Activated naive CD4-positive, alpha-beta T cell treated with anti-CD3 and anti-CD28 coated beads for 36 hours (primary cell): ENCODE measurements at places on chromosomes 7 and 10.
A peak's percentile ranks its signal among the peaks of the same experiment; 100 is the strongest.

DNA sequence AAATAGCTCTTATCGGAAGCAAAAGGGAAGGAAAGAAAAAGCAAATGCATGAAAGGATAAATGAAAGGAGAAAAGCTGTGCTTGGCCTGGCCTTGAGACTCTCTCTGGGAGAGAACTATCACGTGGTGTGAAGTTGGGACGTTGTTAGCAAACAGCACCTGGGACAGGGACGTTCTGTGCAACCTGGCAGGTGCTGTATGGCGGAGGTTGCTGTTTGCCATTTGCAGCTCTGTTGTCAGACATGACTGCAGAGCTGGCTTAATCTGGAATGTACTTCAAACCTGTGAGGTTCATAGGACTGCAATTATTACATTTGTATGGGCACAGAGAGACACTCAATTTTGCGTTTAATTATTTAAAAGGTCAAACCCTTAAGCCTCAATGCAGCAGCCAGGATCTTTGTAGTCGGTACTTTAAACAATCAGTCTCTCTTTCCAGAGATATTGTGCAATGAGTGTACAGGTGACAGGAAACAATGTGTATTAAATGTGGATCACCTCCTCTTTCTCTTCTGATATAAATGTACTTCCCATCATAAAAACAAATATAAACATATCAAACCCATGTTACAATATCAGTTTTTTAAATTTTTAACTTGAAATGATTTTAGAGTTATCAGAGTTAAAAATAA is 800.5 kb upstream of the KCND2 start:
- no peaks in the 10 kb centered on the region for H3K27me3 ChIP-seq
- H3K4me3 ChIP-seq: no peak overlapping the region
- no peaks in the 10 kb centered on the region for H3K4me1 ChIP-seq
- no peaks in the 10 kb centered on the region for H3K36me3 ChIP-seq
- DNase-seq: no peak

GRCh38 chr10:98240524-98240923 is 27.5 kb downstream of the LOXL4 start:
- DNase-seq: no peak
- H3K4me1 ChIP-seq: no peaks in the 10 kb centered on the region
- H3K27me3 ChIP-seq: no peaks in the 10 kb centered on the region
- peaks cover 20% of the 10 kb centered on the region for H3K36me3 ChIP-seq
- no peak overlapping the region for H3K27ac ChIP-seq
- H3K4me3 ChIP-seq: no peak overlapping the region

- H3K36me3 ChIP-seq: no peaks in the 10 kb centered on the region
- H3K27me3 ChIP-seq: peaks cover 5% of the 10 kb centered on the region
- no peak for DNase-seq
- H3K27ac ChIP-seq: no peak overlapping the region
Measured at GRCh38 chr10:117622471-117623184, 80.1 kb downstream of the EMX2 start.

DNA sequence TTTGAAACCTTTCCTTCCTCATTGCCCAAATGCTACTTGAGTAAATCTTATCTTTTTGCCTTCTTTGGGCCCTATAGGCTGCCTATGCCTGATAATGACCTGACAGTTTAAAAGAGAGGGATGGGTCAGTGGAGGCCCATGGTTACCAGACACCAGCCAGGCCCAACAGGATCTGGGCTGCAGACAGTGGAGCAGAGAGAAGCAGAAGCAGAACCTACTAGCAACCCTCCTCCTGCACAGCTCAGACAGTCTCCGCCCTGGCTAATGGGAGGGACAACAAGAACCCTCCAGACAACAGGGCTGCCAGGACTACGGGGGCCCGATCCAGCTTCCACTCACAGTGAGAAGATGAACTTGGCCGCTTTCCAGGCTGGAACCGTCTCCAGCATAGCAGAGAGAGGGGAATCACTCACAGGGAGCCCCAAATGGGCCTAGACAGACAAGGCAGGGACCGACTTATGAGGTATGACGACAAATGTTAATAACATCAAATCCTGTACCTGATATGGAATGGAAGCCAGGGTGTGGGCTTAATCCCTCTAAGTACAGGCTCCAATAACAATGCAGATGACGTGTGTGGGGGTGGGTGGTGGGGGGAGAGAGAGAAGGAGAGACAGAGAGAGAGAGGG is 31.7 kb upstream of the DGKI start:
- peaks cover 14% of the 10 kb centered on the region for H3K4me1 ChIP-seq
- DNase-seq: no peak
- no peak overlapping the region for H3K27ac ChIP-seq
- H3K36me3 ChIP-seq: peaks cover 46% of the 10 kb centered on the region
- no peak overlapping the region for H3K4me3 ChIP-seq
- no peaks in the 10 kb centered on the region for H3K27me3 ChIP-seq

- H3K4me1 ChIP-seq: peaks cover 2% of the 10 kb centered on the region
- no peak overlapping the region for H3K4me3 ChIP-seq
- peaks cover 1% of the 10 kb centered on the region for H3K36me3 ChIP-seq
- H3K27me3 ChIP-seq: no peaks in the 10 kb centered on the region
- no peak overlapping the region for H3K27ac ChIP-seq
Measured at GRCh38 chr7:116970238-116970910, 17.1 kb downstream of the ST7 start.

- H3K4me1 ChIP-seq: no peaks in the 10 kb centered on the region
- no peak overlapping the region for H3K4me3 ChIP-seq
- no peaks in the 10 kb centered on the region for H3K36me3 ChIP-seq
- no peak for DNase-seq
- no peaks in the 10 kb centered on the region for H3K27me3 ChIP-seq
Measured at GRCh38 chr7:14521183-14521582, 381.4 kb downstream of the DGKB start.

GRCh38 chr10:2790396-2791188 is 276.8 kb upstream of the PFKP start:
- no peaks in the 10 kb centered on the region for H3K4me1 ChIP-seq
- no peak for DNase-seq
- no peak overlapping the region for H3K27ac ChIP-seq
- no peak overlapping the region for H3K4me3 ChIP-seq

DNA sequence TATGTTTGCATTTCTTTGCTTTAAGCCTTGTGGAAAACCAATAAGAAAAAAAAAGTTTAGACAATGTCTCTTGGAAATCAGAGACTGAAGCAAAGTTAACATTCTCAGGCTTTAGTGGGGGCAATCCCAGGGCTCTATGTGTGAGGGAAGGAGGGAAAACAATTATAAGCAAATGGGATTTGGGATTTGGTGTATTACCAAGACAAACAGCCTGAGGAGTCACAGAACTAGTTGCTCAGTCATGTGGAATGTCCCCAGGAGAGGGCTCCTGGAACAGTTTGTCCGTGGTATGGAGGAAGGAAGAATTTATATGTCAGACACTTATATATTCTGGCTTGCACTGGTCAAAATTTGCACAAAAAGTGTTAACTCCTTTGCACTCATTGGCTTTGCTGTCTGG is 562.9 kb upstream of the TPK1 start:
- no peaks in the 10 kb centered on the region for H3K27me3 ChIP-seq
- DNase-seq: no peak
- no peaks in the 10 kb centered on the region for H3K36me3 ChIP-seq
- H3K4me3 ChIP-seq: no peak overlapping the region
- H3K27ac ChIP-seq: no peak overlapping the region

- peaks cover 18% of the 10 kb centered on the region for H3K27me3 ChIP-seq
- DNase-seq: no peak
- H3K27ac ChIP-seq: no peak overlapping the region
- no peaks in the 10 kb centered on the region for H3K36me3 ChIP-seq
- H3K4me3 ChIP-seq: no peak overlapping the region
Measured at GRCh38 chr10:33501161-33501560, 166.7 kb upstream of the NRP1 start.

DNA sequence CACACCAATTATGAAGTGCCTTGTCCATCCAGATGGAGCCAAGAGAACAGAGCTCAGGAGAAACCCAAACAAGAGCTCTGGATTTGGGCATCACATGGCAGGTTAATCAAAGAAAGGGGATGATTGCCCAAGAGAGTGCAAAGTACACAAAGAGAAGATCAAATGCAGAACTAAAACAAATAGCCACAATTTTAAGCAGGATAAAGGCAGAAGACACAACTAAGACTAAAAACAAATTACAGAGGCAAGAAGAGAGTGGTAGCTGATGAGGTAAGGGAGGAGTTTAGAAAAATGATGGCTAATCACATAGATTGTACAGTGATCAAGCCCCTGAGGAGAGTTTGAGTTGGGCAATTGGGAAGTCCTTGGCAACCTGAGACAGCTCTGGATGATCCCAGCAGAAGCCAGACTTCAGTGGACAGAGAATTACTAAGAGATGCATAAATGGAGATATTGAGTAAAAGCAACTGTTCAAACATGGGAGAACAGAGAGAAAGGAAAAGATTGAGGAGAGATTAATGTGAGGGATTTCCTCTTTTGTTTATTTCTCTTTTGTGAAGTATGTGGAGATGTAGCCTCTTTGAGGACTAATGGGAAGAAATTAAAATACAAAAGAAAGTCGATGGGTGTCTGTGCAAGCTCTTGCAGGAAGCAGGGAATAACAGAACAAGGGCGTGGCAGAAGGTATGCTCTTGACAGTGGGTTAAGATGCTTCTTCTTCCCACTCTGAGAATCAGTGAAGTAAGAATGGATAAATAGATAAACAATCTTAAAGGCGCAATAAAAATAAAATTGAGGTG is 101.9 kb downstream of the LRRN3 start:
- H3K27me3 ChIP-seq: no peaks in the 10 kb centered on the region
- DNase-seq: no peak
- no peaks in the 10 kb centered on the region for H3K4me1 ChIP-seq
- H3K36me3 ChIP-seq: peaks cover 5% of the 10 kb centered on the region
- no peak overlapping the region for H3K27ac ChIP-seq
- H3K4me3 ChIP-seq: no peak overlapping the region

- H3K36me3 ChIP-seq: peaks cover 9% of the 10 kb centered on the region
- DNase-seq: peak; percentile 93
- no peak overlapping the region for H3K4me3 ChIP-seq
- H3K27ac ChIP-seq: no peak overlapping the region
- no peaks in the 10 kb centered on the region for H3K27me3 ChIP-seq
Measured at GRCh38 chr10:11164803-11165590, 147.3 kb downstream of the CELF2 start.

- H3K4me1 ChIP-seq: no peaks in the 10 kb centered on the region
- no peak overlapping the region for H3K4me3 ChIP-seq
- no peak for DNase-seq
- peaks cover 22% of the 10 kb centered on the region for H3K27me3 ChIP-seq
- no peaks in the 10 kb centered on the region for H3K36me3 ChIP-seq
Measured at GRCh38 chr10:69848454-69848853, 46.7 kb downstream of the COL13A1 start.

DNA sequence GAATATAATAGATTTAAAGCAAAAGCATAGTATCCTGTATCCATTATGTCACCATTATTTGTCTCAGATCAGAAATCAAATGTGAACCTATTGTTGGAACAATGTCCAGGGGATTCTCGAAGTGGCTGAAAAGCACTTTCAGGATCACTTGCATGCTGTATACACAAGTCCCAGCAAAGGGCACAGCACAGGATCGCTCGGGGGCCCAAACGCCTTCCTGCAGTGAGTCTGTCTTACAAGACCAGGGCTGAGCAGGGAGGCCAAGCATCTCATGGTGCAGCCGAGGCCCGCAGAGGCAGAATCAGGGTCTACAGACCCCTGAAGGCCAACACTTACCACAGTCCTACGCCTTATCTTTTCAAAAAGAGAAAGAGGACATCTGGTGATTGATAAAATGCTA is 92.3 kb downstream of the TNS3 start:
- H3K27me3 ChIP-seq: peaks cover 6% of the 10 kb centered on the region
- H3K27ac ChIP-seq: no peak overlapping the region
- H3K36me3 ChIP-seq: no peaks in the 10 kb centered on the region

DNA sequence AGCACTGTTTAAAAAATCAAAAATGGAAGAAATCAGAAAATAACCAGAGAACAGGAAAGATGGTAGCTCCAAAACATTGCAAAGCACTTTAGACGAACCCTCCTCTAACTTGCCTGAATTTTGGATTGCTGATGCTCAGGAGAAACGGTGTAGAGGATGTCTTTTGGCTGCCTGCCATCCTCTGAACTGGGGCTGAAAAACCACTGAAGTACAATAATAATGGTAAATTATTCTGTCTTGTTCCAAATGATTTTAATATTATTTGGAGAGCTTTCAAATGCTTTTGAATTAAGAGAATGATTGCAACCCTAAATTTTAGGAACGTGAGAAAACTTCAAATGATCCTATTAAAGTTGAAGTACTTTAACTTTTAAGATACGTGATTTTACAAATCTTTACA is 167.3 kb upstream of the SLC13A1 start:
- no peaks in the 10 kb centered on the region for H3K36me3 ChIP-seq
- no peaks in the 10 kb centered on the region for H3K27me3 ChIP-seq
- no peak for DNase-seq
- no peaks in the 10 kb centered on the region for H3K4me1 ChIP-seq
- H3K27ac ChIP-seq: no peak overlapping the region
- H3K4me3 ChIP-seq: no peak overlapping the region

DNA sequence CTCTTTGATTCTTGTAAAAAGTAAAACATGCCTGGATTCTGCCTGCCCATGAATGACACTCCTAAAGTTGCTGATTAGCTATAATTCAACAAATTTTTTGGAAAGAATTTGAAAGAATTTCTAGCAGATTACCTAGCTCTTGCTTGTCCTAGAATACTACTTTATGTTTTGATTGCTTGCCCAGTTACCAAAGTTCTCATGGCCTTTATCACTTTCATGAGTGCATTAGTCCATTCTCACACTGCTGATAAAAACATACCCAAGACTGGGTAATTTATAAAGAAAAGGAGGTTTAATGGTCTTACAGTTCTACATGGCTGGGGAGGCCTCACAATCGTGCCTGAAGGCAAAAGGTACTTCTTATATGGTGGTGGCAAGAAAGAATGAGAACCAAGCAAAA is 1137.3 kb downstream of the SORCS1 start:
- H3K27me3 ChIP-seq: no peaks in the 10 kb centered on the region
- no peaks in the 10 kb centered on the region for H3K36me3 ChIP-seq
- H3K4me3 ChIP-seq: no peak overlapping the region

DNA sequence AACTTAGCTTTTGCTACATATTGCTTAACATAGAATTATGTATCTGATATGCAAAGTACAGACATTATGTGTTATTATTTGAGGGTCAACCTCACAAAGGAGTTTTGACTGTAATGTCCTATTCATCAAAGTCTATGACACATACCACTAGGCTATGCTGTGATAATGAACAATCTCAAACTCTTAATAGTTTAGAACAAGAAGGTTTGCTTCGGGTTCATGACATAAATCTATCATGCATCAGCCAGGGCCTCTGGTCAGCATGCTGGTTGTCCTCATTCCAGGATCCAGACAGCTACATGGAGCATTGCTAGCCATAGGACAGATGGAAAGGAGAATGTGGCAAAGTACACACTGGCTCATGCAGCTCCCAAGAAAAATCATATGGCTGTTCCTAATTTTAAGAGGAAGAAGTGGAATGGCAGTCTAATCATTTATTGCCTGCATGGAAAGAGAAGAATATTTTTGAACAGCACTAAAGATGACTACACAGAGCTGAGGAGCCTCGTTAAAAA is 332.1 kb downstream of the GPR158 start:
- H3K27me3 ChIP-seq: no peaks in the 10 kb centered on the region
- H3K4me3 ChIP-seq: no peak overlapping the region
- no peaks in the 10 kb centered on the region for H3K36me3 ChIP-seq
- no peak for DNase-seq
- no peaks in the 10 kb centered on the region for H3K4me1 ChIP-seq
- H3K27ac ChIP-seq: no peak overlapping the region

GRCh38 chr10:106384496-106384895 is 780.0 kb downstream of the SORCS1 start:
- H3K4me3 ChIP-seq: no peak overlapping the region
- no peak overlapping the region for H3K27ac ChIP-seq
- DNase-seq: no peak
- no peaks in the 10 kb centered on the region for H3K27me3 ChIP-seq
